A673 (cell line): ENCODE measurements at places on chromosomes 1 and 21. TPM values are rescaled to one million over a fixed set of nuclear protein-coding genes. Genes with fewer than 3 reads are reported as not detected.

- no peaks in the 10 kb centered on the region for H3K36me3 ChIP-seq
- no peak overlapping the region for H3K4me3 ChIP-seq
- no peaks in the 10 kb centered on the region for H3K27me3 ChIP-seq
- H3K27ac ChIP-seq: no peak overlapping the region
Observed at GRCh38 chr1:207867136-207868109, 43.5 kb downstream of the CD34 start.

GRCh38 chr1:150006881-150007421, 3.6 kb downstream of the OTUD7B start:
- no peak overlapping the region for H3K27ac ChIP-seq
- no peaks in the 10 kb centered on the region for H3K27me3 ChIP-seq
- H3K36me3 ChIP-seq: no peaks in the 10 kb centered on the region
- peaks cover 16% of the 10 kb centered on the region for H3K4me1 ChIP-seq
- no peak overlapping the region for H3K4me3 ChIP-seq

GRCh38 chr1:231601824-231602672, 24.5 kb upstream of the DISC1 start:
- DNase-seq: no peak
- no peak overlapping the region for H3K4me3 ChIP-seq
- H3K4me1 ChIP-seq: no peaks in the 10 kb centered on the region
- H3K36me3 ChIP-seq: no peaks in the 10 kb centered on the region

- H3K36me3 ChIP-seq: no peaks in the 10 kb centered on the region
- no peak overlapping the region for H3K27ac ChIP-seq
- DNase-seq: peak; percentile 45
- no peak overlapping the region for H3K4me3 ChIP-seq
- H3K4me1 ChIP-seq: peaks cover 6% of the 10 kb centered on the region
Observed at GRCh38 chr1:24932284-24932683, 2.2 kb upstream of the RUNX3 start.

ACKR1 gene
- total RNA-seq: not detected in 2 replicates

GRCh38 chr1:48572646-48573258, 100.7 kb upstream of the SPATA6 start:
- no peaks in the 10 kb centered on the region for H3K4me1 ChIP-seq
- H3K4me3 ChIP-seq: no peak overlapping the region
- H3K27me3 ChIP-seq: no peaks in the 10 kb centered on the region
- H3K36me3 ChIP-seq: no peaks in the 10 kb centered on the region
- peak; percentile 79 for DNase-seq
- no peak overlapping the region for H3K27ac ChIP-seq

DNA sequence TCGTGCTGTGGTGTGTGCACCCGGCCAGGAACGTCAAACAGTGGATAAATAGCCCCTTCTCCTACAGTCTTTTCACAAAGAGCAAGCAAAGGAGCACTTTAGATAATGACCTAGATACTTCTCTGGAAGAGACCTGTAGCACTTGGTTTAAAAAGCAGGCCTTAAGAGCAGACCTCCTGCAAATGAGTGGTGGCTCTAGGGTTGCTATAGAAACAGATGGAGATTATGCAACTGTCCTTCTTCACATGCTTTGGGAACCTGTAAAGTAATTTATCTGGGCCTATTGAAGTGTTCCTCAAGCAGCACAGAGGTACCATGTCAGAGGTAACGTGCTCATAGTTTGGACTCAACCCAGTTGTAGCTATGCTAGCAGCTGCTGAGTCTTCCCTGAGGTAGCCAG, 208.2 kb upstream of the KIAA0040 start:
- peaks cover 10% of the 10 kb centered on the region for H3K27me3 ChIP-seq
- H3K27ac ChIP-seq: no peak overlapping the region

DNA sequence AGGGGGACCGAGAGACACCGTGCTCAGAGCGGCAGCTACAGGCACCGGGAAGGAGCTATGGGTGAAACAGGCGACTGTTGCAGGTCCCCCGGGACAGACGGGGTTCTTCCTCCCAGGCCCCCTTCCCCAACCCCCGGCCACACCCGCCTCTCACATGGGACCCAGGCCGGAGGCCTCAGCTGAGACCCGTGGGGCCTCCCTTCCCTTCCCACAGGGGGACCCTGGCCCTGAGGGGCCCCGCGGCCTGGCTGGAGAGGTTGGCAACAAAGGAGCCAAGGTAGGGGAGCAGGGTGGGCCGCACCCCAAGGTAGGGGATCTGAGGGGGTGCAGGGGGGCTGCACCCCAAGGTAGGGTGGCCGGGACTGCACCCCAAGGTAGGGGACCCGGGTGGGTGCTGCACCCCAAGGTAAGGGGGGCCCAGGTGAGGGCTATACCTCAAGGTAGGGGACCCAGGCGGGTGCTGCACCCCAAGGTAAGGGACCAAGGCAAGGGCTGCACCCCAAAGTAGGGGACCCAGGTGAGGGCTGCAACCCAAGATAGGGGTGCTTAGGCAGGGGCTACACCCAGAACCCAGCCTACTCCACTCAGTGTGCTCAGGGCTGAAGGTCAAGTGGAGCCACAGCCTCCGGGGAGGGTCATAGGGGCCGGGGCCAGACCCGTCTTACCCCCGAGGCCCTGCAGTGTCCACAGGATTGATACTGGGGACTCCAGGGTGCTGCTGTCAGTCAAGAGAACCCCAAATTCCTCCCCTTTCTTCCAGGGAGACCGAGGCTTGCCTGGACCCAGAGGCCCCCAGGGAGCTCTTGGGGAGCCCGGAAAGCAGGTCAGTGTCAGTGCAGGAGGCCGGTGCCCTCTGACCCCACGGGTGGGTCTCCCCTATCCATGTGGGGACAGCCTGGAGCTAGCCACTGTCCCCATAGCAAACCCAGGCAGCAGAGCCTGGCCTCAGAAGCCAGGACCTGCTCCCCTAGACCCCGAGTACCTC, 22.7 kb downstream of the COL6A2 start:
- H3K27ac ChIP-seq: no peak overlapping the region
- DNase-seq: no peak
- no peaks in the 10 kb centered on the region for H3K36me3 ChIP-seq

GRCh38 chr1:26016258-26016952, 5.2 kb upstream of the EXTL1 start:
- H3K36me3 ChIP-seq: no peaks in the 10 kb centered on the region
- no peak for DNase-seq
- H3K27ac ChIP-seq: no peak overlapping the region
- H3K4me3 ChIP-seq: no peak overlapping the region

DNA sequence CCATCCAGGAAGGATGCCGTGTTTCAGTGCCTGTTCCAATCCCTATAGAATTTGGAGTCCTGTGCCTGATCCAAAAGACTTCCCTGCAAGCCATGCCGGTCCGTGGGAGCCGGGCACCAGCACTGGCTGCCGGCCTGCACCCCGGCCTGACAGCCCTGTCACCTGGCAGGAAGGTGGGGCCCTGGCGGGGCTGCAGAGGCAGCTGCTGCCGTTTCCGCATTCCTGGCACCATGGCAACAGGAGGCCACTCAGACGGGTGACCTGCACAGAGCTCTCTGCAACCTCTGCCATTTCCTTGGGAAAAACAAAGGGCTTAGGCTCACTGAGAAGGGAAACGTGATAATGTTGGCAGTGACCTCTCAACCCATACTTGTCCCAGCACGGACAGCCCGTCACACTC, 63.2 kb upstream of the TMEM51 start:
- no peak for DNase-seq
- H3K27me3 ChIP-seq: no peaks in the 10 kb centered on the region
- no peaks in the 10 kb centered on the region for H3K36me3 ChIP-seq
- no peaks in the 10 kb centered on the region for H3K4me1 ChIP-seq
- H3K4me3 ChIP-seq: no peak overlapping the region

GRCh38 chr1:10812387-10812915, 16.0 kb upstream of the CASZ1 start:
- DNase-seq: no peak
- no peak overlapping the region for H3K4me3 ChIP-seq
- no peak overlapping the region for H3K27ac ChIP-seq
- no peaks in the 10 kb centered on the region for H3K4me1 ChIP-seq

DNA sequence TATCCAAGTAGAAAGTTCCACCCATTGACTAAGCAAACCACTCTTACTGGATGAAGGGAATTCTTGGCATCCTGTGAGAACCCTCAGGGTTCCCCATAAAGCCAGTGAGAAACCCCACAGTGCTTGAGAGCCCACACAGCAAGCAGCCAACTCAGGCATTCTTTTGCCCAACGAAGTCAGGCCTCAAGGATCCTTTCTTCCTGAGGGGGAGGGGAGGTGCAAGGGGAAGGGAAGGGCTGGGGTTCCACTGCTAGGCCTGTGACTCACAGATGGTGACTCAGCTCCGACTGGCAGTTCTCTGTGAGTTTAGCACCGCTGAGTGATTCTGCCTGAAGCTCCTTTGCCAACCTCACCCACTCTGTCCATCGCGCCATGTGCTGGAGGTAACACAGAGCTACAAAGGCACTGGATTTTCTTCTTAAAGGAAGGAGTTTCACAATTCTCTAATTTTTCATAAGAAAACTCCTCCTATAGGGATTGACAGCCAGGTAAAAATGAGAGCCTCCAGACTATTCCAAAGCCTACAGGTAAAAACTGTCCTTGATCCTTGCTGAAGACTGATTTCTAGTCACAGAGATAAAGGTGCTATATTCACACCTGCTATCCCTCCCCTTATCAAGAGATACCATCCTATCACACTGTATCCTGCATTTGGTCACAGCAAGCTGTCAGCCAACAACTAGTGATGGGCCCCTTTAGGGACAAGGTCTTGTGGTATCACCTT, 4.8 kb downstream of the ENO1 start:
- H3K4me1 ChIP-seq: peaks cover 41% of the 10 kb centered on the region
- H3K27me3 ChIP-seq: no peaks in the 10 kb centered on the region
- peaks cover 89% of the 10 kb centered on the region for H3K36me3 ChIP-seq
- peak overlapping the region; percentile 25 for H3K4me3 ChIP-seq

DNA sequence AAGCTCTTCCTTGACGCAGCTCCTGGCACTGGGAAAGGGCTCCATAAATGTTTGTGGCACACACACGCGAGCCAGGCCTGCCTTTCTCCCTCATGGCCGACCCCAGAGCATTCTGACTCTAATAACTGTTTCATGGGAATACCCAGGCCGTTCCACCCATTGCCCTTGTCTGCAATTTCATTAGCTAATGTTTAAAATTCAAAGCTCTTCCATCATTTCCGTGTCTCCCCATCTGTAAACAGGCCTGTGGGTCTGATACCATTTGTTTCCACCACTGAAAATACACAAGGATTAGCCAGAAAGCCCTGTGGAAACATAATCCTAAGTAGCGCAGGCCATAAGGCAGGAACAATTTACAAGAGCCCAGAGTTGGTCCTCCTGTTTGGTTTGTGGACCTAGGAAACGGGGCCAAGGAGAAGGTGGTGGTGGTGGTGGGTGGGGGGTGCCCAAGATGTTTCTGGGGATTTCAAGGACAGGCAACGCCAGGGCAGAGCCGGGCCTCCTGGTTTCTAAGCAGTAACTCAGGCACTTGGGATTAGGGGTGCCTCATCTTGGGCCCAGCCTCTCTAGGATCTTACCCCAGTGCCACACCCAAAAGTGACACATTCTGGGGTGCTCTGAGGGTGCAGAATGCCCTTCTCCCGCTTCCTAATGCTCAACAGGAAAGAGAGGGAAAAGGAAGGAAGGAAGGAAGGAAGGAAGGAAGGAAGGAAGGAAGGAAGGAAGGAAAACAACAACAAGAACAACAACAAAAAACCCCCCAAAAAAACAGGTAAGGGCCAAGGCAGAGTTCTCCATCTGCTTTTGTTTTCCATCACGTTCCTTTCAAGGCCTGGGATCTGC, 79.4 kb downstream of the SSBP3 start:
- no peaks in the 10 kb centered on the region for H3K27me3 ChIP-seq
- no peak overlapping the region for H3K4me3 ChIP-seq
- H3K27ac ChIP-seq: no peak overlapping the region
- DNase-seq: no peak
- H3K4me1 ChIP-seq: peaks cover 48% of the 10 kb centered on the region
- no peaks in the 10 kb centered on the region for H3K36me3 ChIP-seq

CELA3A gene
- not detected in 2 replicates for total RNA-seq

DNA sequence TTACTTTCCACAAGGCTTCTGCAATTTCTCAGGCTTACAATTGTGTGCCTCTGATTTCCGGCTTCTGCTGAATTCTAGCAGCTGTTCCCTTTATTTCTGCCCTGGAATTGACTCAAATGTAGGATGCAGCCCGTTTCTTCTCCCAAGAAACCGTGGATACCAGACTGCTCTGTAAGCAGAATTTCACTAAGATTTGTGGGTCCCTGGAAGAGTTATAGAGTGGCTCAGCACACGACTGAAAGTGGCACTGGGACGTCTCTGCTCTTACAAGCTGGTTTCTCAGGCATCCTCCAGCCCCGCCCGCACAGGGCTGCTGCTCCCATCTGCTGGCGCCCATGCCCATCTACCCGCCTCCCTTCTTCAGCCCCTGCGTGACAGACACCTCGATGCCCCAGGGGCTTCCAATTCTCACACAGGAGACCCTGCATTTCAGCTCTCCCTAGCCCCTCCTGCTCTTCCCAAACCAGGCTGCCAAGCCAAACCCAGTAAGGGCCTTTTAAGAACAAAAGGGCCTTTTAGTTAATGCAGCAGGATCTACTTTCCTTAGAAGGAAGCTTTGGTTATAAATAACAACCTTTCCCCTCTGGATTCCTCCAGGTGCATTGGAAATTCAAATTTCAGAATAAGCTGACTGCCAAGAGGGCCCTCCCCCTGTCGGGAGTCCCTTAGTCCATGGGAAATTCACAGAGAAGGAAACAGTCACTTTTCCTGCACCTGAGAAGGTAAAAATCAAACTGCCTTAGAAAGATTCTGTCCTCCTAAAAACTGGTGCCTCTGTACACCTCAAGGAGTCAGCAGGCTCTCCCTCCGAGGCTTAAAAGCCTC, 45.4 kb upstream of the TENT5B start:
- no peaks in the 10 kb centered on the region for H3K36me3 ChIP-seq
- no peak overlapping the region for H3K27ac ChIP-seq
- no peak for DNase-seq

AJAP1 gene
- total RNA-seq: not detected in 2 replicates

FAM72C gene
- total RNA-seq: 15.6 and 18.5 TPM in 2 replicates
